ENCODE measurements at places on chromosomes 4 and X.

DNA sequence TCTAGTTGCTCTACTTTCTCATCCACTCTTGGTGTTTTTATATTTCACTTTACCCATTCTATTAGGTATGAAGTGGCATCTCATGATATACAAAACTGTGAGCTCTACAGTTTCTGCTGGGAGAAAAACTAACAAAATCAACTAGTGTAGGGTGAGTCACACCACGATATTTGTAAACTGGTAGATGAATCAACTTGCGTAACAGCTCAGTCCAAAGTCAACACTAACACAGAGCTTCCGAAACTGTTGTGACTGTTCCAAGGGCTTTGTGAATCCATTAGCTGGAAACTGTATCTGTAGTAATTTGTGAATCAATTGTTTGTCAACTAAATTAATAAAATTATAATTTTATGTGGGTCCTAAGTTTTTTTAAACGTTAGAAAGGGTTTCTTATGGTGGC lies 119.8 kb upstream of the TSPAN5 start:
- DNase-seq: no peak

GRCh38 chrX:56812515-56813105 lies 83.6 kb downstream of the NBDY start:
- DNase-seq: no peak

DNA sequence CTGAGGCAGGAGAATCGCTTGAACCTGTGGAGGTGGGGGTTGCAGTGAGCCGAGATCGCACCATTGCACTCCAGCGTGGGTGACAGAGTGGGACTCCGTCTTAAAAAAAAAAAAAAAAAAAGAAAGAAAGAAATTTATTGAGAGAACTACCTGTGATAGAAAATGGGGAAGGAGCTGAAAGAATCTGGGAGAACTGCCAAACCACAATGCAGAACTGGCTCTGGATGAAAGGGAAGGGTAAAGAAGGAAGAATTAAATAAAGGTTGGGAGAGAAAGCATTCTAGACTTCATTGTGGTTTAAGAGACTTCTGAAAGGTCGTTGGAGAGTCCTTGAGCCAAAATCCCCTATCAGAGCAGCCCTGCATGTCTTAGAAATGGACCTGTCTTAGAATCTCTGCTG lies 567.9 kb upstream of the HTR2C start:
- no peak for DNase-seq

DNA sequence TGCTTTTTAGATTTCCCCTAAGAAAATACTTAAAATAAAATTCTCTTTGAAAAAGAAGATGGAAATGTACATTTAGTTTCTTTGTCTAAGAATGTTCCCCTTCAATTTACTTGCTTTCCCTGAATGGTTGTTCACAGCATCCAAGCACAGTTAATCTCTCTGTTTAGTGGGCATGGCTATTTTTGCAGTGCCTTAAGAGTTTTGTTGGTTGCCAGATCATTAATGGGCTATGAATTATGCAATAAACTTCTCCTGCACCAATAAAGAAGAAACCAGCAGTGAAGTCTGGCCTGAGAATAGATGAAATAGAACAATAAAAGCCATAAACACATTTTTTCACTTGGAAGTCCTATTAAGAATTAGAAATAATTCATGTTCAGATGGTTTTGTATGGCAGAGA lies 980.4 kb upstream of the IGFBP7 start:
- no peak for DNase-seq

DNA sequence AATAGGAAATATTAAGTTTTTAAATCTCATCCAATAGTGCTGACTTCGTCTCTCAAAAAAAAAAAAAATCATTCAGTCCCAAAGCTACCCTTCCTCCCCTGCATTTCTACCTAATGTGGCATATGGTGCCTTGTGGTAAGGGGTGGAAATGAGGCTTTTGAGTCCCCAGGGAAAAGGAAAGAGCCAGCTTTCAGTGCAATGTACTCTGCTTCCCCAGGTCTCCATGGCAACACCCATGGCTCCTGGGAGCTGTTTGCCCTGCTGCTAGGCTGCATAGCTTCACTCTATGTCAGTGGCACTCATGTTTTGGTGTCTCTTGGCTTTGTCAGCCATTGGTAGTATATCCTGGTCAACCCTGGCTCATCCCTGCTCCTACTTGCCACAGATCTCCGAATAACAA lies 175.9 kb downstream of the SLC39A8 start:
- no peak for DNase-seq

- no peak for DNase-seq
Measured at GRCh38 chr4:77065382-77065781, 10.4 kb downstream of the CCNI start.

DNA sequence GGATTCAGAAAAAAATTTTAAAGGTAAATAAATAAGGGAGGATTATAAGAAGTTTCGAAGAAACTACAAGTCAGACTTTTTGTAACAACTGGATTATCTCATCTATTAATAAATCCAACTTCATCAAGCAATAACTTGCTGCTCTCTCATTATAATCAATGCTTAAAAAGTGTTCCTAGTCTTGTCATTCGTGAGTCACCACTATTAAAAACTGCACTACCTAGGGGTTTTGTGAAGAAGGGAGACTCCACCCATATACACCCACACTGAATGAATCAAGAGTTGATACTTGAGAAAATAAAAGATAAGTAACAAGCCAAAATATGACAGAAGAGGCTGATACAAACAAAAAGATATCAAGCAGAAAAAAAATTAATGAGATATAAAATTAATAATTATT lies 360.5 kb downstream of the ZNF674 start:
- no peak for DNase-seq

DNA sequence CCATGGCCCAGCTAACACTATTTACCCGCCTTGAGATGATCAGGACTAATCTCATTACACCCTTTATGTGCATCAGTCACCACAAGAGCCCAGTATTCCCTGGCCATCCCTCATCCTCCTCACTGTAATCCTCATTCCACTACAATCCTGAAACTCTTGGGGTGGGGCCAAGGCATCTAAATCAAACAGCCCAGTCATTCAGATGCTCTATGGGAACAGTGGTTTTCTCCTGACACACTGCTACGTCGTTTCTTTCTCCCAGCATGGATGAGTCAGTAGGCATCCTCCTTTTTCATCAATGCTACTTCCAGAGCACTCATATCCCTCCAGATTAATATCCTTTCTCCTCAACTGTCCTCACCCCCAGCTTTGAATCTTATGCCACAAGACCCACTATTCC lies 5.6 kb downstream of the SDAD1 start:
- DNase-seq: no peak

DNA sequence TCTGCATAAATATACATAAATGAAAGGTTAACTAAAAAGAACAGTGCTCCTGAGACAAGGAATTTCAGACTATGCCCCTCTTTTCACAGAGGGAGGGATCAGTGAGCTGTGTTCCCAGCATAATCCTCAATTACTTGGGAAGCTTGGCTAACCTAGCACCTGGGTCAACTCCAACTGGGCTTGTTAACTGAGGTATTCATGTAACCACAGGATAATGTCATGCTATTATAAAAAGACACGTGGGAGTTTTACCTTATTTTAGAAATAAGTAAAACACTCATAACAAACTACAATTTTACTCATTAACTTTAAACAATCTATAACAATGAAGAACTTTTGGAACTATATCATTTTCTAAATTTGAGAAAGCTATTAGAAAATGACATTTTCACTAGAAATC lies 48.6 kb downstream of the RPGR start:
- no peak for DNase-seq
